NCI-H526 (cell line): ENCODE measurements at places on chromosomes 12 and 14.

GRCh38 chr12:52473768-52474167 lies at the start of gene KRT6C:
Gene KRT6C, minus strand, starts transcription at chr12:52473805. Its CDS starts 68 bp downstream, at chr12:52473737.
- no peak for DNase-seq

DNA sequence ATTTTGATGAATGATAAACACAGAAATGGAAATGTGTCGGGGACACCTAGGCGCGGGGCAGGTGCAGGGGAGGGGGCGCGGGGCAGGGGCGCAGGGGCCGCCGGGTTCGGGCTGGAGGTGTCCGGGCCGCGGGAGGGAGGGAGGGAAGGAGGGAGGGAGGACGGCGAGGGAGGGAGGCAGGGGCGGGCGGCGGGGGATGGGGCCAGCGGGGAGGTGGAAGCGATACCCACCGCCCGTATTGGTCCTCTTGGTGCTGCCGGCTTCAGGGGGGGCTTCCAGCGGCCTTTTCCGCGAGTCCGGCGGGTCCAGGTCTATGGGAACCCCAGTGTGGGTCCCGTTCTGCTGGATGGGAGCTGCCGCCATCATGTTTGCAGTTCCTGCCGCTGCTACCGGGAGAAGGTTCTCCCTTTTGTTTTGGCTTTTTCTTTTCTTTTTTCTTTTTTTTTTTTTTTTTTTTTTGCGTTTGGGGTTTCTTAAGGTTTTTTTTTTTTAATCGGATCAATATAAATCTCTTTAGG lies 703 bp downstream of the NOVA1 start:
- no peak for DNase-seq

- no peak for DNase-seq
Observed at GRCh38 chr14:24911324-24912109, 138.4 kb downstream of the STXBP6 start.

GRCh38 chr14:44778604-44779003 lies 183.1 kb downstream of the KLHL28 start:
- DNase-seq, result no peak

DNA sequence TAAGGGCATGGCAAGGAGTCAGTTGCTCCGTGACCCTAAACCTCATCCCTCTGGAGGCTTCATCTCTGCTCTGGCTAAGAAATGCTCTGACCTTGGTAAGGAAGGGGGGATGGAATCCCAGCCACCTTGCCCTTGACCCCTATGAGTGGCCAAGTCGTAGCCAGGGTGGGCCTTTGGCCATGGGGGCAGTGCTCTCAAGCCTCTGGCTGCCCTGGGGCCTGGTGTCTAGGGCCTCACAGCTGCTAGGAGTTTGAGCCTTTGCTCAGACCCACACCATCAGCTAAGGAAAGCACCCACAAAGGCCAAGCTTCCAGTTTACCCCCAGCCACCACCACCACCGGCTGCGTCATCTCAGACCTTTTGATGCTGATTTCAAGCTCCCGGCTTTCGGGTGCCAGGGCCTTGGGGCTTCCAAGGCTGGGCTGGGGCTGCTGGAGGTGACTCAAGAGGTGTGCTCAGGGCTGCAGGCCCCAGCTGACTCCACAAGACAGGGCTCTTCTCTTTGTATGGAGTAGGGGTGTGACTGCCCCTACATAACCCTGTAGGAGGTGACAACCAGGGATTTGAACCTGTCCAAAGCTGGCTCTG lies 3.7 kb downstream of the ASB2 start:
- DNase-seq, result no peak

DNA sequence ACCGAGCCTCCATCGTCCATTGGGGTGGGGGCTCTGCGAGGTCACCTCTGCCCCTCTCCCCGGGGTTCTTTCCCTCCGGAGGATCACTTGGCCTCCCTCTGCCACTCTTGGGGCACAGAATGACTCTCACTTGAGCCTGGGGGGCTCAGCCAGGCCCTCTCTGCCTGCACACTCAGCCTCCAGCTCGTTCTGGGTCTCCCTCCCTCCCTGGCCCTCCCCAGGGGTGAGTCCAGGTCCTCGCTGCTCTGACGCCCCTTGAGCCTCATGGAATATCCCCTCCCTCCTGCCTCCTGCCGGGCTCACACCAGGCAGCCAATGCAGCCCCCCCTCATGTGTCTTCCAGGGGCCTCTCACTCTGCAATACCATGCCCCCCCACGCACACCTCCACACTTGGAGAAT lies 17.7 kb upstream of the SFSWAP start:
- no peak for DNase-seq

DNA sequence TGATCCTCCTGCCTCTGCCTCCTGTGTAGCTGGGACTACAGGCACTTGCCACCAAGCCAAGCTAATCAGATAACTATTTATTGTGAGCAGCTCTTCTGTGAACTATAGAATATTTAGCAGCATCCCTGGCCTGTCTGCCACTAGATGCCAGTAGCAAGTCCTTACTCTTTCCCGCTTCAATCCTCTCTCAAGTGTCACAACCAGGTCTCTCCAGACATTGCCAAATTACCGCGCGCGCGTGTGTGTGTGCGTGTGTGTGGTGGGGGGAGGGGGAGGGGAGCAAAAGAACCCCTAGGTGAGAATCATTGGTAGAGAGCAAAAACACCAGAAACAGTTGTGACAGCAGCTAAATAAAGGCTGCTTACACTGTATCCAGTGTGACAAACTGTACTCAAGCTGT lies 49.9 kb downstream of the PPP2R5E start:
- no peak for DNase-seq

GRCh38 chr14:104218361-104219180 lies 80.2 kb downstream of the KIF26A start:
- DNase-seq, result no peak

DNA sequence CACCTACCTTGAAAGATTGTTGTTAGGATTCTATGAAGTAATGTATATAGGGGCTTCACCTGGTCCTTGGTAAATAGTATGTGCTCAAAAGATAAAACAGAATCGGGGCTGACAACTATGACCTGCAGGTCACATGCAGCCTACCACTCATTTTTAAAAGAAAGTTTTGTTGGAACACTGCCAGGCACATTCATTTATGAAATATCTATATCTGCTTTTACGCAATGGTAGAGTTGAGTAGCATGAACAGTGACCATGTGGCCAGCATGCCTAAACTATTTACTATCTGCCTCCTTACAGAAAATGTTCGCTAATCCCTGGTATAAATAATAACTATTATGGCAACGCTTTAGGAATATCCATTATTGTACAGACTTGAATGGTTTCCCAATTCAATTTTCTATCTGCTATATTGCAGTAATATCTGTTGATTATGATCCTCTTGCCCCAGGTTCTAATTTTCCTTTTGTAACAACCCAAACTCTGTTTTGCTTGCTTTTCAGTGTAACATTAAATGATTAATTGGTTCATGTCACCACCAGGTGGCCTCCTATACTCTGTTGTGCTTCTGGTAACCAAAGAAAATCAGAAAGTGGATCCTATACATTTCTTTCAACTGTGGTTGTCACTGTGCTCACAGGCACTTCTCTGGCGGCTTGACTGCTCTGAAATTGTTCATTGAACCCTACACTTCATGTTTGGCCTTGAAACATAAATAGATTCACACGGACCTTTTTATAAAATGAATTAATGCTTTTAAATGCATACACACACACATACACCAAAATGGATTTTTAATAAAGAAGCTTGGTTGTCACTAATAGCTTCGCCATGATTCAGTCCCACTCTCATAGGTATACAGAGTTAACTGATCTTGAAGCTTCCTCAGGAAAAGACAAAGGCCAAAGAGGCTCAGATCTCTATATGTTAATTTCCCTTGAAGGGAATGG lies 227.7 kb upstream of the NPAS3 start:
- no peak for DNase-seq

GRCh38 chr12:52082026-52082668 lies 2.6 kb downstream of the SMIM41 start:
- DNase-seq, result no peak

GRCh38 chr14:89922031-89922907 lies 32.3 kb downstream of the EFCAB11 start:
- DNase-seq, result no peak

DNA sequence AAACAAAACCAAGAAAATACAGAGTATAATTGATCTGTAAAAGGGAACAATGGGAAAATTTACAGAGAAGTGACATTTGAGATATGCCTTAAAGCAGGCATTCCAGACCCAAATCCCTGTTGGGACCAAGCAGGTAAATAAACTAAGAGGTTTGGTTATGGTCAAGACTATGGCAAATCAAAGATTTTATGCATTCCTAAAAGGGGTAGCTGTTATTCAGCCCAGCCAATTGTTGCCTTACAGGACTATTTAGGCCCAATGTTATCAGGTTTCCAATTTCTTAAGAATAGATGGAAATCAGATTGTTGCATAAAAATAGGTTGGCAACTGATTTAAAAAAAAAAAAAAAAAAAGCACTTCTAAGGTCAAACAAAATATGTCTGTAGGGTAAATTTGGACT lies 5.3 kb downstream of the DNAI7 start:
- DNase-seq, result no peak

GRCh38 chr14:23183479-23183878 lies at the start of gene SLC7A8:
Gene SLC7A8, minus strand, starts transcription at chr14:23183660. Its CDS starts 746 bp downstream, at chr14:23182914.
- no peak for DNase-seq

DNA sequence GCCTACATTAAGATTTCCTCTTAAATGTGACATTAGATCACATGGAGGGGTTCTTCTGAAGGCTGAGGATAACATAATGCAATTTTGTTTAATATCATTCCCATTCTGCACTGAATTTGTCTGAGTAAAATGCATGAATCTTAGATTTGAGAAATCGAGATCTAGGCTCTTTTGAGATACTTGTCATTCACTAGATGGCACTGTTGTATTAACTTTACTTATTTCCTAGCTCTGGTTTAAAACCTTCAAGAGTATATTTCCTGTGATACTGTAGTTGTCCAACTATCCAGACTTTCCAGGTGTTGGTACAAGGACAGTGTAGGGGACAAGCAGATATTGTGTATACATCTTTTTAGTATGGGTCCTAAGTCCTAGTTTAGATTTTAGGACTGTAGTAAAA lies 91.7 kb upstream of the SEL1L start:
- peak; percentile 42 for DNase-seq

DNA sequence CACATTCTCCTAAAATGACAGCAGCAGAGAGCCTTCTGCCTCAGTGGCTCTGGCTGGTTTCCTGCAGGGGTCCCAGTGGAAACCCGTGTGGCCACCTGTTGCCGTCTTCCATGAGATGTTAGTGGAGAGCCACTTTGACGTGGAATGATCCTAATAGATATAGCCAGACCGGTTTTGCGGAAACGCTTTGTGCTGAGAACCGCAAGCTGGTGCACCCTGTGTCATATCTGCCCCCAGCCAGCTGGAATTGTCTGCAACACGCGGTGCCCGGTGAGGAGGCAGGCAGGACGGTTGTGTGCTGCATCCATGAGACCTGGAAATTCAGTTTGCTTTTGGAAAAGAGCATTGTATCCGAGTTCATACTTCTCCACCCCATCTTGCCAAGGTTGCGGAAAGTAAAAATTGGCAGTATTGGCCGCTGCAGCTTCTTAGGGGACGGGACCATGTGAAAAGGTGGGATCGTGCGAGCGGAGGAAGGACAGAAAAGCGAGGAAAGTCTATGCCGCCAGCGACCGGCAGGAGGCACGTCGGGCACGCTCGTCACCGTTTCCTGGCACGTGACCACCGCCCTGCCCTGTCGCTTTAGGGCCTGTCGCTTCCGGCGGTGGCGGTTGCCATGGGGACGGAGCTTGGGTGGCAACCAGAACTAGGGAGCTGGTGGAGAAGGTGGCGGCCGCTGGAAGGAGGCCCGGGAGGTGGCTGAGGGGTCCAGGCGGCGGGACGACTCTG lies at the start of gene CFAP251:
TSS of gene CFAP251 (plus strand) at position 643 of the 729 bp plus-strand sequence. CDS start 2,714 bp downstream, outside the sequence.
- peak; percentile 96 for DNase-seq

DNA sequence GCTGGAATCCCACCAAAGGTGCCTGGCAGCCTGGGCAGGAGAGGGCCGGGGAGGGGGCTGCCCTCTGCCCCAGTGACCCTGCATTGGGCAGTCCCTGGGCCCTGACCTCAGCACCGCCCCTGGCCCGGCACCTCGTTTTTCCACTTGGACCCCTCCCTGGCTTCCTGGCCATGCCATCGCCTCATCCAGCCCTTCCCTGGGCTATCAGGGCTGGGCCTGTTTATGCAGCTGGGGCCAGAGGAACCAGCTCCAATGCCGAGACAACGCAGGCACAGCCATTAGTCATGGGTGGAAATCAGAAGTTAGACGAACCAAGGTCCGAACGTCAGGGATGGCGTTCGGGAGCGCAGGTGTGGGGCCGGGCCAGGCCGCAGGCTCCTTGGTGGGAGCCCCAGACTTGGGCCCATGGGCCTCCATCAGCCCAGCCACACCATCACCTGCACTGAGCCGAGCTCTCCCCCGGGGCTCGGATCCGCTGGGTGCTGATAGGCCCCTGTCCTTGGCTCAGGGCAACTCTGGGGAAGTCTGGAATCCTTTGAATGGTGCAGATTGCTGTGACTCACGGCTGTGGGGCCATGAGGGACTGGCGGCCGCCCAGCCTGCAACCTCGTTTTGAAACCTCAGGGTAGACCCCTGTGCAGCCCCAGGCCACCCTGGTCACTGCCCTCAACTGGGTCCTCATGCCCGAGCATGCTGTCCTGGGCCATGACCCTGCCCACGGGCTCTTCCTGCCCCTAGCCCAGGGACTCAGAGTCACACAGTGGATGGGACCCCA lies 169.4 kb downstream of the KIF26A start:
- DNase-seq, result no peak

DNA sequence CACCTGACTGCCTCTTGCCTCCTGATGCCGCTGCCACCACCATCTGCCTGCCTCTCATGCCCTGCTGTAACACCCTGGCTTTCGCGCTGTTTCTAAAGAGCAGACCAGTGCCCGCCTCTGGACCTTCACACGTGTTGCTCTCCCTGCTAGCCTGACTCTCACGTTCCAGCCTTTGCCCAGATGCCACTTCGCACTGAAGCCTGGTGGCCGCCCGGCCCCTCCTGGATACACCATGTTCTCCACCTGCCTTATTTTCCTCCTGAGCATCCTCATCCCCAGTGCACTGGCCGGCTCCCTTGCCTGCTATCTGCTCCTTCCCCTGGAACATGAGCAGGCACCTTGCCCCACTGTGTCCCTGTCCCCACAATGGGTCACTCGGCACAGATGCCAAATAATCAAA lies 146.5 kb downstream of the PIWIL1 start:
- no peak for DNase-seq

GRCh38 chr12:16159571-16159970 lies 117.9 kb downstream of the SLC15A5 start:
- no peak for DNase-seq

GRCh38 chr14:52272375-52272774 lies 4.9 kb downstream of the PTGDR start:
- DNase-seq, result peak; percentile 33

DNA sequence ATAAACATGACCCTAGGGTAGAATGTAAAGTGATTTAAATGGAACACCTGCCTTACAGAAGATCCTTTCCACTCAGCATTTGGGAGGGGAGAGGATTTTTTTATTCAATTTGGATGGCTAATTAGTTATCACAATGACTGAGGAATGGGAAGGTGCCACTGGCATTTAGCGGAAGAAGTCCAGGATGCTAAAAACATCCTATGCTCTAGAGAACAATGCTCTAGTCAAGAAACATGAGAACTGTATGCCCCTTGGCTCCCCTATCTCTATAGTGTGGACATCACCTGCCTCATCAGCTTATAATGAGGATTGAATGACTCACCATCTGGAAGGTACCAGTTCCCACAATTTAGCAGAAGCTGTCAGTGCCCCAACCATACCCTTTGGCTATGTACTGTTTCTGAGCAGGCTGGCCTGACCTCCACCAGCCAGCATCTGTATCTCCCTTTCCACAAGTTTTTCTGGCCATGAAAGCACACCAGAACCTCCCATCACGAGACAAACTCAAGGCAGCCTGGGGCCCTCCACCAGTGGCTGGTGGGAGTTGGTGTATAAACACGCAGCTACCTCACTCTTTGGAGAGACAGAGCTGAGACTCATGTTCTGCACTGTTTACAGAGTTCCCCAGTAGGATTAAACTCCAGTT lies 109.7 kb upstream of the VASH1 start:
- no peak for DNase-seq

GRCh38 chr12:120224304-120225199 lies 23.6 kb upstream of the RPLP0 start:
- peak; percentile 24 for DNase-seq
